Activated CD4-positive, alpha-beta memory T cell treated with anti-CD3 and anti-CD28 coated beads for 36 hours (primary cell): ENCODE measurements at places on chromosomes 1 and 21. TPM values are rescaled to one million over a fixed set of nuclear protein-coding genes. Genes with fewer than 3 reads are reported as not detected.

DNA sequence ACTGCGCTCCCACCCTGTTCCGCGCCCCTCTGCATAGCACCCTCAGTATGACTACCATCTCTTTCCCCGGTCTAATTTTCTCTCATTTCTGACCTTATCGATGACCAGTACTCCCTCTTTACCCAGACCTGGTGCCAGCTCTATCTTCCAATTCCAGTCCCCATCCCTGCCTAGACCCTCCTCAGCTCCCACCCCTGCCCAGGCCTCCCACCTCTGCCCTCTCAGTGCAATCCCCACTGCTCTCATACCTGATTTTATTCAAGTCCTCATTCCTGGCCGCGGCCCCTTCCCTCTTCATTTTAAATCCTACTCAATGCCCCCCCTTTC lies 1.3 kb downstream of the USP24 start:
- peak; percentile 37 for DNase-seq

The KCND3 gene
- total RNA-seq: not detected

GRCh38 chr1:157732755-157733154 lies 32.2 kb upstream of the FCRL3 start:
- no peak for DNase-seq

DNA sequence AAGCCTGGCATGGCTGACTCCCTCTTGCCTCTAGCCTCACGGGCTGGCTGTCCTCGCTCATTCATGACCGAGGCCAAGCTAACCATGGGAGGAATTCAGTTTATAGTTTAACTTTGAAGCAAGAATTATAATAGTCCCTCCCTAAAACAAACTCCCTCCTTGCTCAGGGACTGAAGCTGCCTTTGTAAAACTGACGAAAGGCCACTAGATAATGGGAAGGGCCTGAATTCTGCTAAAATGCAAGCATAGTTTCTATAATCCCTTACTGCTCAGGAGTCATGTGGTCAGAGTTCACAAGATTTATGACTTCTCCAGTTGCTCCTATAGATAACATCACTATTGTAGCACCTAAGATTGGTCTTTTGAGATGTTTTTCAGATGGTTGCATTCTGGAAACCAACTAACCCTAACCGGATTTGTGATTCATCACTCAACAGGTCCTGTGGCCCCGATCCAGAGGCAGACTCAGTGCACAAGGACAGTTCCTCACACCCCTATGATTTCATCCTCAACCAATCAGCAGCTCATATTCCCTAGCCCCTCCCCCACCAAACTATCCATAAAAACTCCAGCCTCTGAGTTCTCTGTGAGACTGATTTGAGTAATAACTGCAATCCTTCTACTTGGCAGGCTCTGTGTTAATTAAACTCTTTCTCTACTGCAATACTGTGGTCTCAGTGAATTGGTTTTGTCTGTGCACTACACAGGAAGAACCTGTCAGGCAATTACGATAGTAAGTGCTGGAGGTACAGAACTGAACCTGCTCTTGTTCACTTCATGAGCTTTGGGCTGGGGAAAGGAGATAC lies 26.4 kb downstream of the HHIPL2 start:
- DNase-seq: no peak

The KIRREL1 gene
- not detected for total RNA-seq

The MAN1C1 gene
- 4.6 TPM for total RNA-seq

DNA sequence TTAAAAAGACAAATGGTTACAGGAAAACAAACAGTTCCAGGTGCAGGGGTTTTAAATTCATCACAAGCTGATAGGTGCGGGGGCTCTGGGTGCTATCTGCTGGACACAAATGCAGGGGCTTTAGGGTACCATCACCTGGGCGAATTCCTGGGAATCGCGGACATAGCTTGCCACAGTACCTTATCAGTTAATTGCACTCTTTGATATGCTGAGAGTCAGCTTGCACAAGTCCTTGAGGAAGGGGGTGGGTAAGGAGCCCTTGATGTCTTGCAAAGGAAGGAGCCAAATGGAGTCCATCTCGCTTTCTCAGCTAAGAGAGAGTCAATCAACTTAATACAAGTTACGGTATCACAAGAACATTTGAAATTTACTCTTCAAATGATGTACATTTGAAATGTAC lies 25.4 kb upstream of the TMEM54 start:
- no peak for DNase-seq

GRCh38 chr1:112646225-112646624 lies 26.6 kb downstream of the CAPZA1 start:
- no peak for DNase-seq

DNA sequence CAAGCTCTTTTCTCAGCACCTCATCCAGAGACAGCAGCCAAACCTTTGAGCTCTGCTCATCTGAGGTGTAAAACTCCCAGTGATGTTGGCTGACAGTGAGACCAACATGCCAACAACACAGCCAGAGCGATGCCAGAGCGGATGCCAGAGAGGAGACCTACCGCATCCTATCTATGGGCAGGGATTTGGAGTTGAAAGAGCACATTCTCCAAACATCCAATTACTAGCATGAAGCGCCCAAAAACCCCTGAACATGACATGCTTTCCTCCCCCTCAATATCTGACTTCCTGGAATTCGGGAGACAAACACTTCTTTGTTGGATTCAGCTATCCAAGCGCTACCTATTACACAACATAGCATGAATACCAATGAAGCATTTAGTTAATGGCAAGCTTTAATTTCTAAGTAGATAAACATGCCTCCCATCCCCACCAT lies 23.1 kb upstream of the PAXBP1 start:
- no peak for DNase-seq

GRCh38 chr1:29395736-29396437 lies 159.6 kb downstream of the PTPRU start:
- DNase-seq: no peak

DNA sequence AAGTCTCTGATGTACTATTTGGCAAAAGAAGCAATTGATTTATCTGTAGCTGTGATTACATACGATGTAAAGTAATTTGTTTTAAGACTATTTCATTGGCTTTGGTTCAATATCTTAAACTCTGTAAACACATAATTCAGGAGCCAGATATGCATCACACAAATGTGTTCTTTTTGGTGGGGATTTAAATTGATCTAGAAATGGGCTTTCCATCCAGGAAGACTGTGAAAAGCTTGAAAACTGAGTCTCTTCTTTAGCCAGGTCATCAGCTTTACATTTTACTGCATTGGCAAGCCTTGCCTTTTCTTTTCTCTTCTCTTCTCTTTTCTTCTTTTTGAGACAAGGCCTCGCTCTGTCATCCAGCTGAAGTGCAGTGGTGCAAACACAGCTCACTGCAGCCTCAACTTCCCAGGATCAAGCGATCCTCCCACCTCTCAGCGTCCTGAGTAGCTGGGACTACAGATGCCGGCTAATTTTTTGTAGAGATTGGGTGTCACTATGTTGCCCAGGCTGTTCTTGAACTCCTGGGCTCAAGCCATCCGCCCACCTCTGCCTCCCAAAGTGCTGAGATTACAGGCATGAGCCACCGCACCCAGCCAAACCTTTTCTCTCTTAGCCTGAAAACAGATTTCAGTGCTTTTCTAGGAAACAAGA lies 1.4 kb downstream of the RCAN3 start:
- peak; percentile 60 for DNase-seq

The AGO4 gene
- total RNA-seq: 6.0 TPM

GRCh38 chr1:165928075-165928731 lies 100.8 kb downstream of the UCK2 start:
- peak; percentile 68 for DNase-seq

DNA sequence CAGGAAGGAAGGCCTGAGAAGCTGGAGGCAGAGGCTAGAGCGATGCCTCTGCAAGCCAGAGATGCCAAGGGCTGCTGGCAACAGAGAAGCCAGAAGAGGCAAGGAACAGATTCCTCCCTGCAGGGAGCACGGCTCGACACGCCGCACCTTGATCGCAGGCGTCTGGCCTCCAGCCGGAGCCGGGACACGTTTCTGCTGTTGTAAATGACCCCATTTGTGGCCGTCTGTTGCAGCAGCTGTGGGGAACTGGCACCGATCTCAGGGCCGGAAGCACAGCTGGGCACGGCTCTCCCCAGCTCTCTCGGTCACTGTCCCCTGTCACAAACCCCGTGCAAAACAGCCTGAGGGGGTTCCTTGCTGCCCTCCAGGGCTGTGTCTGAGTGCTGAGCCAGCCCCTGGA lies 59.6 kb downstream of the SIK1 start:
- no peak for DNase-seq

GRCh38 chr1:47627471-47628370 lies 189.9 kb downstream of the FOXD2 start:
- DNase-seq: no peak

DNA sequence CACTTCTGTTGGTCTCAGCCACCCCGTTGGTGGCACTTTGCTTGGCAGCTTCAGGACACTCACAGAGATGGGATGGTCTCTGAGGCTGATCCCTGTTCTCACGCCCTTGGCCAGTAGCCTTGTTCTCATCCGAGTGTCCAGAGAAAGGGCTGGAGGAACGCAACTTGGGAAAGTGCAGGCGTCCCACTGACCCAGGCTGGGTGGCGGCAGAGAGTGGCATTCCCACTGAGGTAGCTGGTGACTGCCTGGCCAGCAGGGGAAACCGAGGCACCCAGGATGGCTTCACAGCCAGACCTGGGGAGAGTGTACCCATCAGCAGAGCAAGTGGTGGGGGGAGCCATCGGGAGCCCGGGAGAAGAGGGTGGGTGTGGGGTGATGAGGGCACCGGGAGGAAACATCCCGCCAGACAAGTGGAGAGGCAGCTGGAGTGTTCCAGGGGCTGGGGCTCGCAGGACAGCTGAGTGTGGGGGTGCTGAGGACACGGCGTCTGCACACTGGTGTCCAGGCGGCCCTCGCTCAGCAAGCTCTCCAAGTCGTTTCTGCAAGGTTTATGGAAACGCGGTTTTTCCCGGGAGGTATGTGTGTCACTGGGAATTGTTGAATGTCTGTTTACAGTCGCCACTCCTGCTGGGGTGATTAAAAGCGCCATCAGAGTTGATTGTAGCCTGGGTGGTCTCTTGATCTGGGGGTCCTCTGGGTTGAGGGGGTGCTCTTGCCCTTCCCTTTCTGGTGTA lies 97.8 kb downstream of the SIK1 start:
- no peak for DNase-seq

- DNase-seq: no peak
Observed at GRCh38 chr1:243562473-243562872, 287.6 kb downstream of the AKT3 start.

The PTPN14 gene
- 1.0 TPM for total RNA-seq

- no peak for DNase-seq
Observed at GRCh38 chr1:148162363-148162762, 10.3 kb upstream of the NBPF11 start.

DNA sequence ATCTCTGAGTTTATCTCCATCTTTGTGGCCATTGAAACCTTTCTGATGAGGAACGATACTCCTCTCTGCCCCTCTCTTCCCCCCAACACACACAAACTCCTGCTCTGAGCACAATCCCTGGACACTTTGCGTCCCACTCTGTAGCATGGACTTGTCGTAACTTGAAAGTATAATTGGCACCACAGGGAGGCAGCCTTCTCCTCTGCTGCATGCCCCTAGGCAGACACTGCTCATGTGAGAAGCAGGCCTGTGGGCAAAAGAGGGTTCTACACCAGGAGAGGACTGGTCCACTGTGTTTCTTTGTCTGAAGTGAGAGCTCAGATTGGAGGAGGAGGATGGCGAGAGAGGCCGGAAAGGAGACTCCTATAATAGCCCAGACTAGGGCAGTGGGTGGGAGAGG lies 3.8 kb upstream of the PARS2 start:
- DNase-seq: peak; percentile 26

- no peak for DNase-seq
Observed at GRCh38 chr1:11394592-11395245, 84.2 kb upstream of the DISP3 start.

DNA sequence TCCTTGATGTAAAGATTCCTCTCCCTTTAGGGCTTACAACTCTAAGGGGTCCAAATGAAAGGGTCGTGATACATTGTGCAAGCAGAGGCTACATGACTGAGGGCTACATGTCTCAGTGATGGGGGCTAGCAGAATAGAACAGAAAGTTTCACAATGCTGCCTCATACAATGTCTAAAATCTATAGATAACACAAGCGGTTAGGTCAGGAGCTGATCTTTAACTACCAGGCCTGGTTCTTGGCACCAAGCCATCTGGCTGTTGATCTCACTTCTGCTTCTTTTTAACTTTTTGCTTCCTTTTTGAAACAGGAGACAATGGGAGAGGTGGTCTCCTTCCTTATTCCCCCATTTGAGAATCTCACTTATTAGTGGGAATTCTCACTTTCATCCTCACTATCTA lies 710.2 kb downstream of the AMY1C start:
- no peak for DNase-seq

- DNase-seq: no peak
Observed at GRCh38 chr1:203408486-203409481, 57.9 kb upstream of the FMOD start.

DNA sequence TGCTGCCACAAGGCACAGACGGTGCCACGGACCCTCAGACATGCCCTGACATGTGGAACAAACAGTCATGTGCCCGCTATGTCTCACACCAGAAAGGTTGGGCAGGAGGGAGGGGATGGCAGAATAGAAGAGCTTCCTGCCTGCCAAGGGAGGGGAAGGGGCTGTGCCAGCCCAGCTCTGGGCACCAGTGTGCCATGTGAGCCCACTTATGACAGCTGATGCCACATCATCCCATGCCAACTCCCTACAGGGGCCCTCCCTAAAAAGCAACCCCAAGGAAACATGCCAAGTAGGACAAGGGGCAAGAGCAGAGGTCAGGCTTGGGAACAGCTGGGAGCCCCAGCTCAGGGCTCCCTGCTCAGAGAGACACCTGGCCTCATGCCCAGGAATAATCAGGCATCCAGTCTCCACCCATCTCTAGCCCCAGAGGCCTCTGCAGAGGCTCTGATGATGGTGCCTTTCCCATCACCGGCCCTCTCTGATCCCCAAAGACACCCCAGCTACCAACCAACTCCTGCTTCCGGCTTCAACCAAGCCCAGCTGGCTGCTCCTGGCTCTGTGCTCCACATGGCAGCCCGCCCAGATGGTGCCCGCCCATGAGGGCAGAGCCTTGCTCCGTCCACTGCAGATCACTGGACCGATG lies 10.3 kb downstream of the ADGRB2 start:
- DNase-seq: no peak

DNA sequence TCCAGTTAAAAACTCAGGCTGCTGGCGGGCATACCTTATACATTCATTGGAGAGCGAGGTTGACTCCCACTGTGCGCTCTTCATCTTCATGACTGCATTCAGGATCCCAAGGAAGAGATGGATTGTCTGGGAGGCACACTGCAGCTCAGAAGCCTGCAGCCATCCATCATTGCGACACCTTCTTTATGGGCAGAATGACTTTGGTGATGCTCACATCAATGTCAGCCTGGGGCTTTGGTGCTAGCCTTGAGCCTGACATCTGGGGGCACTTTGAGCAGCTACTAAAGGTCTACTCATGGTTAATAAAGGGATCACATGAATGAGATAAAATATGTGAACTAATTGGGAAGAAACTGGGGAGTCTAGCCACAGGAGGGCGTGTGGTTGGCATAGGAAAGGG lies 229.3 kb downstream of the PRDM2 start:
- DNase-seq: no peak

- DNase-seq: no peak
Observed at GRCh38 chr21:44416193-44416592, 39.1 kb upstream of the LRRC3 start.

The SPRR2E gene
- total RNA-seq: not detected

The SLAMF9 gene
- total RNA-seq: not detected

The FCRL6 gene
- total RNA-seq: not detected
